ENCODE measurements at places on chromosomes 6 and 20. TPM values are rescaled to one million over a fixed set of nuclear protein-coding genes. Genes with fewer than 3 reads are reported as not detected.

The MAPK13 gene
- total RNA-seq, result 35.6 TPM

The CTAGE9 gene
- not detected for total RNA-seq

The GSTA4 gene
- 5.8 TPM for total RNA-seq

The FKBP1C gene
- total RNA-seq, result 0.67 TPM

The DEFB132 gene
- not detected for total RNA-seq

The TAGAP gene
- total RNA-seq, result 53.0 TPM

The SIRPD gene
- not detected for total RNA-seq

GRCh38 chr20:56400001-56400640, 7.7 kb downstream of the CSTF1 start:
- H3K27ac ChIP-seq, result no peak overlapping the region
- no peak overlapping the region for H3K4me3 ChIP-seq

DNA sequence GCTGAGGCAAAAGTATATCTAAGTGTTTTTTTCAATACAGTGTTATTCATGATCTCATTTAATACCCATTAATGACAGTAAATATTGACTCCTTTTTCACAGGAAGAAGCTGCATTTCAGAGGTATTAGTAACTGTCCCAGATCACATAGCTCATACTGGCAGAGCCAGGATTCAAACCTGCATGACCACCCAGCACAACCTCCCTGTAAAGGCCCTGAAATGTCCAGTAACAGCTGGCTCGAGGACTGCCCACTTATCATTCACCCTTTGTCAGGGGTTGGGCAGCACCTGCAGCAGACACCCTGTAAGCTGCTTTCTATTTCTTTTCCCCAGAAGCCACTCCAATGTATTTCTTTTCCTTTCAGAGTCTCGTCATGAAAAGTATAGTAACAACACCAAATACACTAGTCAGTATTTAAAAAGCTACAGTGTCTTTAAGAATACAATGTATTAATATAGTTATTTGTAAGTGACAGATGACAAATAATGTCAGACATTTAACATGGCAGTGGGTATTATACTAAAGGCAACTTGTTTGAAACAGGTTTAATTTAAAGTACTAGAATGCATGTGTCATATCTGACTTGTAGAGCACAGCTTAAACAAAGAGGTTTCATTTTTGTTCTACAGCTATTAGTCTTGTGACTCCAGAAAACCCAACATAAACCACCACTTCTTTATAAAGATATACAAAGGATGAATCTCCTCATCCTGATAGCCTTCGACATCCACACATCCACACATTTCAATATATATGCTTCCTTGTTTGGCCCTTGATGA, 841.6 kb upstream of the GJE1 start:
- DNase-seq, result no peak
- H3K27me3 ChIP-seq, result no peaks in the 10 kb centered on the region

- no peak overlapping the region for H3K27ac ChIP-seq
- peaks cover 3% of the 10 kb centered on the region for H3K27me3 ChIP-seq
- H3K4me1 ChIP-seq, result no peaks in the 10 kb centered on the region
Measured at GRCh38 chr6:166617359-166617758, 9.7 kb downstream of the RPS6KA2 start.

DNA sequence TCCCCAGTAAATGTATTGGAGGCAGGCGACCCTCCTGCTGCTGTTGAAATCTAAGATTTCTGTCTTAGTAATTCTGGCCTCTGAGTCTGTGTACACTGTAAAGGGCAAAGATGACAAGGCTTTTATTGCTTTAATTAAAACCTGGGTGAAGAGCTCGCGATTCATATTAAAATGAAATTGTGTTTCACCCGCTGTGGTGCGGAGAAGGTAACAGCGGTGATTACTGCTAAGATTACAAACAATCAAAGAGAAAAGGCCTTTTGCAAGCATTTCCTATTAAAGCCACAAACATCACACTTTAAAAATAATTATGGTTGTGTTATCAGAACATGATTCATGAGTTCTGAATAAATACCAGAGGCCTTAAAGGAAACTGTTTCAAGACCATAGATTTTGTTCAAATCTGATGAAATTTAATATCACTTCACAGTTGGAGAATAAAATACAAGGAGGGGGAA, 69.3 kb downstream of the TOX2 start:
- H3K4me1 ChIP-seq, result peaks cover 9% of the 10 kb centered on the region
- no peak overlapping the region for H3K27ac ChIP-seq
- DNase-seq, result no peak
- H3K4me3 ChIP-seq, result no peak overlapping the region

GRCh38 chr6:90595854-90596253, 9.0 kb upstream of the MAP3K7 start:
- H3K27me3 ChIP-seq, result peaks cover 64% of the 10 kb centered on the region
- no peaks in the 10 kb centered on the region for H3K36me3 ChIP-seq
- H3K27ac ChIP-seq, result no peak overlapping the region
- no peak overlapping the region for H3K4me3 ChIP-seq
- H3K4me1 ChIP-seq, result no peaks in the 10 kb centered on the region

DNA sequence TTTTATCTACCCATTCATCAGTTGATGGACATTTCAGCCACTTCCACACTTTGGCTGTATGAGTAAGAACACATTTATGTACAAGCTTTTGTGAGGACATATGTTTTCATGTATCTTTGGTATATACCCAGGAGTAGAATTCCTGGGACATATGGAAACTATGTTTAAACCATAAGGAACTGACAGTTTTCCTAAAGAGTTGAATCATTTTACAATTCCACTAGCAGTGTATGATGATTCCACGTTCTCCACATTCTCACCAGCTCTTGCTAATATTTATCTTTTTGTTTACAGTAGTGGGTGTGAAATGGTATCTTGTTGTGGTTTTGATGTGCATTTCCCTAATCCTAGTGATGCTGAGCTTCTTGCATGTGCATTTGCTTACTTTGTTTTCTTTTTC, 338.1 kb downstream of the PLCB1 start:
- H3K27ac ChIP-seq, result no peak overlapping the region
- H3K4me1 ChIP-seq, result no peaks in the 10 kb centered on the region
- no peak overlapping the region for H3K4me3 ChIP-seq
- H3K27me3 ChIP-seq, result no peaks in the 10 kb centered on the region

- peaks cover 6% of the 10 kb centered on the region for H3K4me1 ChIP-seq
- DNase-seq, result no peak
- no peaks in the 10 kb centered on the region for H3K36me3 ChIP-seq
- no peak overlapping the region for H3K4me3 ChIP-seq
Measured at GRCh38 chr6:156943166-156943565, 166.0 kb downstream of the ARID1B start.

DNA sequence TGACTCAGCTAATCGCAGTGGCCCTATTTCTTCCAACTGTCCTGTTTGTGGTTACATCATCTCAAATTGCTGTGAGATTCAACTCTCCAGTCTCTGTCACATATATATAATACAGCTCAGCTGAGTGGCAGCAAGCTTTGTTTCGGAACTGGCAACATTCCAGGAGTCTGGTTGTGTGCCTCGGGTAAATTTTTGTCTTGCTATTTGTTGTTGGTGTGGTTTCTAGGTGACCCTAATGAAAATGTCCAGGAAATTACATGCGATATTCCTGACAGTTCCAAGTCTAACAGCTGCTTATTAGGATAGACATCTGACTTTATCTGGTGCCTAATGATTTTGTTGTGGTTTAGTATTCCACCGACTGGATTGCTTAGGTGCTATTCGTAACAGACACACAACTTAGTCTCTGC, 581.8 kb downstream of the CD109 start:
- H3K27ac ChIP-seq, result no peak overlapping the region
- DNase-seq, result no peak

- no peak overlapping the region for H3K4me3 ChIP-seq
- DNase-seq, result peak; percentile 55
- peaks cover 2% of the 10 kb centered on the region for H3K4me1 ChIP-seq
- H3K27me3 ChIP-seq, result peaks cover 11% of the 10 kb centered on the region
Measured at GRCh38 chr20:973785-974194, 28.3 kb downstream of the RSPO4 start.

DNA sequence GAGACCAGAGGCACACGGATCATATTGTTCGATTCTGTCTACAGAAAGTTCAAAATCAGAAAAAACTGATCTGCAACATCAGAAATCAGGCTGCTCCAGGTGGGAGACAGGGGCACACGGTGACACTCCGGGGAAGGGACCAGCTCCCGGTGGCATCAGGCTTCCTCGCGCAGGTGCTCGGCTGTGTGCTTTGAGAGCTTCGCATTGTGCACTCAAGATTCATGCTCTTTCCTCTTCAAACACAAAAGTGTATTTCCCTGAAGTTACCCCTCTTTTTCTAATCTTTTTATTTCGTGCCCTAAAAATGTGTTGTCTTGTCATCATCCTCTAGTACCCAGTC, 108.1 kb downstream of the DLL1 start:
- H3K36me3 ChIP-seq, result peaks cover 3% of the 10 kb centered on the region
- peaks cover 3% of the 10 kb centered on the region for H3K27me3 ChIP-seq
- H3K4me1 ChIP-seq, result peaks cover 4% of the 10 kb centered on the region
- H3K4me3 ChIP-seq, result no peak overlapping the region
- no peak for DNase-seq

- no peak overlapping the region for H3K4me3 ChIP-seq
- no peak overlapping the region for H3K27ac ChIP-seq
- no peak for DNase-seq
- peaks cover 11% of the 10 kb centered on the region for H3K4me1 ChIP-seq
- H3K36me3 ChIP-seq, result no peaks in the 10 kb centered on the region
Measured at GRCh38 chr20:62782893-62783278, 13.4 kb upstream of the MRGBP start.

GRCh38 chr20:40467703-40468411, 221.2 kb downstream of the MAFB start:
- no peak for DNase-seq
- H3K4me3 ChIP-seq, result no peak overlapping the region
- no peaks in the 10 kb centered on the region for H3K36me3 ChIP-seq
- H3K27ac ChIP-seq, result no peak overlapping the region
- H3K4me1 ChIP-seq, result no peaks in the 10 kb centered on the region

DNA sequence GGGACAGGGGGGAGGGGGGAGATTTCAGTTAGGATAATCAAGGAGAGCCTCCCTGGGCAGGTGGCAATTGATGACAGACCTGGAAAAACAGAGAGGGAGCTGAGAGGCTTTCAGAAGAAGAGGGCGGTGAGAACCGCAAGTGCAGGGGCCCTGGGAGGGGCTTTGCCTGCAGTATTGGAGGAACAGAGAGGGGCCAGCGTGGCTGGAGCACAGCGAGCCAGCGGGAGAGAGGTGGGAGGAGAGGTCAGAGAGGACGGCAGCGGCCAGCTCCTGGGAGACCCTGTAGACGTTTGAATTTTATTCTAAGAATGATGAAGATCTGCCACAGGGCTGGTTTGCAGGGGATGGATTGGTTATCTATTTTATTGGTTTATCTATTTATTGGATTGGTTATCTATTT, 34.5 kb upstream of the NOL4L start:
- H3K27ac ChIP-seq, result no peak overlapping the region
- H3K4me3 ChIP-seq, result no peak overlapping the region
- no peaks in the 10 kb centered on the region for H3K36me3 ChIP-seq

DNA sequence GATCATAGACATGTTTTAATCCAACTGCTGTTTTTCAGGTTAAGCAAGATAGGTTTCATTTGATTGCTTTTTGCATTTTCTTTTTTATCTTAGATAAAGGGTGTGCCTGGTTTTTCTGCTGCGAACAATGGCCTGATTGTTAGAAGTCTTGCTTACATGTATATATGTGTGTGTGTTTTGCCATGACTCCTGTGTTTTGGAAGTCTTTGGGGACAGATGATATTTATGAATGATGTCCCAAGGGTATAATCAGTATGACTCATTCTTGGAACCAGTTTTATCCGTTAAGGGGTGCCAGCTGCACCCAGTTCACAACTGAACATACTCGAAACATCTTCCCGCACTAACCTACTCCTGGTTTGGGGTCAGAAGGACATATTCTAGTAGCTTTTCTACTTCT, 230.1 kb upstream of the SUPT3H start:
- DNase-seq, result no peak
- peaks cover 12% of the 10 kb centered on the region for H3K36me3 ChIP-seq
- peak overlapping the region; percentile 65 for H3K27ac ChIP-seq
- H3K4me3 ChIP-seq, result no peak overlapping the region

Data from activated CD8-positive, alpha-beta memory T cell treated with anti-CD3 and anti-CD28 coated beads, Interleukin-2, amount 10 ng/mL, durations not matched to agents 7 days and 5 days (primary cell).